Pancreas (tissue), 10 donors: ENCODE measurements at places on chromosomes 11 and 22. TPM values are rescaled to one million over a fixed set of nuclear protein-coding genes. Genes with fewer than 3 reads are reported as not detected.
A peak's percentile ranks its signal among the peaks of the same experiment; 100 is the strongest.

The OR8D4 gene
- total RNA-seq: 0.16 TPM

The FXYD6 gene
- 2.7 TPM for total RNA-seq

- no peak for DNase-seq
Observed at GRCh38 chr11:116257092-116257491, 515.7 kb downstream of the BUD13 start.

GRCh38 chr22:28918550-28919271 is 35.3 kb downstream of the ZNRF3 start:
- DNase-seq: no peak

DNA sequence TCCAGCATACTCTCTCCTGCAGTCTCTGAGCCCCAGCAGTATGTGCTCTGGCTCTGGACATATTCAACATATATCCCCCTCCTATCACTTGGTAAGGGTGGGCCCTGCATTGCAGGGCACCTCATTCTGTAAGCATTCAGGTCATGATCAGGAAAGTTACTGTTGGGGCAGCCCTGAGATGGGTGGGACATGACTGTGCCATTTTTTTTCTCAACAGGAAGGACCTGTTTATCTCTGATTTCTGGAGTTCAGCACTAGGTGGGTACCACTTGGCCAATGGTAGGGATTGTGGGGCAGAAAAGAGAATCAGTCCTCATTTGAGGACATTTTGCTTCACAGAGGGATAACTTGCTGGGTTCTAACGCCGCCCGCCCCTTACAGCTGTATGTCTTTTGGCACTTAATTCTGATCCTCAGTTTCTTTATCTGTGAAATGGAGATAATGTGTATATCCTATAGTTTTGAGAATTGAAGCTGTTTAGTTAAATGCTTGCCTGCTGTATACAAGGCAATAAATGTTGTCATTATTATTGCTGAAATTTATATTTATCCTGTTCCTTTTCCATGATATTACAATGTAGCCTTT is 2.2 kb downstream of the SRRD start:
- no peak for DNase-seq

GRCh38 chr11:18699269-18699596 is 654 bp downstream of the TMEM86A start:
- DNase-seq: no peak

DNA sequence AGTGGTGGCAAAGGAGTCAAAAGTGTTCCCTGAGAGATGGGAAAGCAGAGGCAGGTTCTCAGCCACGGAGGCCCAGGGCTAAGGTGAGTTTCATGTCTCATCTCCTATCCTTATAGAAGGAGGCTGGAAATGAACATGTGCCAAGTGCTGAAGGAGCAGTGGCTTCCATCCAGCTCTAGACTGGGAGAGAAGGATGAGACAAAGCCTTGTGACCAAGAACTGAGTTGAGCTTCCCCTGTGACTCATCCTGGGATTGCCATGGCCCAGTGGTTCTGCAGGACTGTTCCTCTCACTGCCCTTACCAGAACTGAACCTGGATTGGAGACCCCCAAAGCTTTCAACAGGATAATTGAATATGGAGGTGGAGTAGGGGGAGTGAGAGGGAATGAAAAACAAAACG is 16.7 kb upstream of the OR9Q1 start:
- DNase-seq: no peak

DNA sequence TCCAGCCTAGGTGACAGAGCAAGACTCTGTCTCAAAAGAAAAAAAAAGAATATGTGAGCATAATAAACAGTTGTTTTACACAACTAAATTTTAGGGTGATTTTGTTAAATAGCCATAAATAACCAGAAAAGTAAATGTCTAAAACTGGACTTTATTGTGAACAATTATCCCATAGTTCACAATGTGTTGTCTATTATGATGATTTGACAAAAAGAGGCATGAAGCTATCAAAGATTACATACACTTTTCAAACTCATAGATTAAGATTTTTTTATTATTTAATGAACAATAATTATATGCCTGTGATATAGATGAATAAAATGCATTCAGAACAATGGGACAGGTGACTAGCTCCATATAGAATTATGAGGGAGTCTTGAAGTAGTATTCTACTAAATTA is 27.0 kb upstream of the MTMR2 start:
- no peak for DNase-seq

DNA sequence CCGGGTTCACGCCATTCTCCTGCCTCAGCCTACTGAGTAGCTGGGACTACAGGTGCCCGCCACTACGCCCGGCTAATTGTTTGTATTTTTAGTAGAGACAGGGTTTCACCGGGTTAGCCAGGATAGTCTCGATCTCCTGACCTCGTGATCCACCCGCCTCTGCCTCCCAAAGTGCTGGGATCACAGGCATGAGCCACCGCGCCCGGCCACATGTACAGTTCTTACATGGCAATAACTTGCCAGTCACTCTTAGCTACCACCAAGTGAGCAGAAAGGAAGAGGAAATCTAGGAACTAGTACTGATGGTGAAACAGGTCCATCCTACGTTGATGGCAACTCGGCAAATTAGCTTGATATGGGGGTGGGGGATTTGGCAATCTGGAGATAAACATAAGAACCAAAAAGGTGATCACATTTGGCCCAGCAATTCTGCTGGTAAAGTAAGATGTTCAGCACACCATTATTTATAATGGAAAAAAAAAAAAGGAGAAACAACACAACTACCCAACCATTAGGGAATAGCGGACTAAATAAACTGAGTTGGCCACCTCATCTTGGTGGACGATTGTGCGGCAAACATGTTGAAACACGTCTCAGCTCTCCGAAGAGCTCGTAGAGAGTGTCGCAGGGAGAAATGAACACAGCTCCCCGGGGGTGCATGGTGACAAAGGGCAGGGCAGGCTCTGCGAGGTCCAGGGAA is 5.3 kb downstream of the NLRP6 start:
- no peak for DNase-seq

DNA sequence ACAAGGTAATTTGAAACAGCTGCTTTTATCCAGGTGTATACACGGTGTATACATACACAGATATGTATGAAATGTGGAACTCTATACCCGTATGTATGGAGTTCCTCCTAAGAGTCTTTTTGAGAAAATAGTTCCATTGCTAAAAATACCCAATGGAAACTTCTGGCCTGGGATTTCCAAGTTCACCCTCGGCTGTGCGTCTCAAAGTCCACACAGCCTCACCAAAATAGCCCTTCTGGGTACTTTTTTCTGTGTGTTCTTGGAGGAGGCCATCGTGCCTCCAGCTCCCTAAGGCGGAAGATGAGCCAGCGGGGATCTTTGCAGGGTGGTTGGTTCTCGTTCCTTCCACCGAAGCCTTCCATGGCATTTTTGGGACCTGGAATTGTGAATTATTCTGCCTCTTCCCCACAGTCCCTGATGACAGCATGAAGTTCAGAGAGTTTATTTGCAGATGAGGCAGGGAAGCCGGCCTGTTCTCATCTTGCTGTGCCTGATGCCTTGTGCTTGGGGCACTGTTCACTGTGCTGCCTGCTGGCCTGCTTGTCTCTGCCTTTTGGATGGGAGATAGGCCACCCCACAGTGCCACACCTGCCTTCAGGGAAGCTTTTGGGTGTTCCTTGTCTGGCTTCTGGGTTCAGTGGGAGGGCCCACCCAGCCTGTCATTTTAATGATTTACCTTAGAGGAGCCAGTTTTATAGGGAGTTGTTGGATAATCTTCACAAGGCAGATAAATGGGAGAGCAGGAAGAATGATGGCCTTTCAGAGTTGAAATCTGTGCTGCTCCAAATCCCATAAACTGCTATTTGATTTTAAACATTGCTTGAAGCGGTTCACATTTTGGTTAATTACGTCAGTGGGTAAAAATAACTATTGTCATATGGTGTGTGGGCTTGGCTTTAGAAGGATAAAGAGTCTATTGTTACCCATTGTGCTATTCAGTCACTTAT is 112.7 kb upstream of the OR4B1 start:
- no peak for DNase-seq

GRCh38 chr22:50269970-50270665 is at the start of gene MAPK11:
TSS of gene MAPK11 (minus strand) at chr22:50270380. CDS start at chr22:50270292, 88 bp downstream.
- no peak for DNase-seq

DNA sequence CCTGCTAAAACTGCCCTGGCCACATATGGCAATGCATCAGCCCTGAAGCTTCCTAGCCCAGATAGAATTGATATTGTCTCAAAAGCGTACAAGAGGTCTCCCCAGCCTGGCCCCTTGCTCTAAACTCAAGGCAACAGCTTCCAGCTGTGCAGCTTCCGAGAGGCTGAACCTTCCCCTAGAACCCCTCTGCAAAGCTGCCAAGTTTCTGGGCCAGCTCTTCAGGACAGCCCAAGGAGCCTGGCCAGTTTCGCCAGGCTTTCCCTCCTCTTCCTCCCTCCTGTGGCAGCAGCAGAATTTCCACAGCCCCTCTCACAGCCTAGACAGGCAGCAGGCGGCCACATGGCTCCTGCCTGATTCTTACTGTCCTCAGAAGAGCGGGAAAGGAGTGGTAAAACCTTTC is 34.5 kb downstream of the NUMA1 start:
- DNase-seq: no peak

DNA sequence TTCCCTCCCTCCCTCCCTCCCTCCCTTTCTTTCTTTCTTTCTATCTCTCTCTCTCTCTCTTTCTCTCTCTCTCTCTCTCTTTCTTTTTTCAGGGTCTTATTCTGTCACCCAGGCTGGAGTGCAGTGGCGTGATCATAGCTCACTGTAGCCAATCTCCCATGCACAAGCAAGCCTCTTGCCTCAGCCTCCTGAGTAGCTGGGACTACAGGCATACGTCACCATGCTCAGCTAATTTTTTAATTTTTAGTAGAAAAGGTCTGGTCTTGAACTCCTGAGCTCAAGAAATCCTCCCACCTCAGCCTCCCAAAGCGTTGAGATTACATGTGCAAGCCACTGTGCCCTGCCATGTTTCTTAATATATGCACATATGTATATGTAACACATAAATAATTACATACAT is 19.0 kb downstream of the TSKU start:
- no peak for DNase-seq

DNA sequence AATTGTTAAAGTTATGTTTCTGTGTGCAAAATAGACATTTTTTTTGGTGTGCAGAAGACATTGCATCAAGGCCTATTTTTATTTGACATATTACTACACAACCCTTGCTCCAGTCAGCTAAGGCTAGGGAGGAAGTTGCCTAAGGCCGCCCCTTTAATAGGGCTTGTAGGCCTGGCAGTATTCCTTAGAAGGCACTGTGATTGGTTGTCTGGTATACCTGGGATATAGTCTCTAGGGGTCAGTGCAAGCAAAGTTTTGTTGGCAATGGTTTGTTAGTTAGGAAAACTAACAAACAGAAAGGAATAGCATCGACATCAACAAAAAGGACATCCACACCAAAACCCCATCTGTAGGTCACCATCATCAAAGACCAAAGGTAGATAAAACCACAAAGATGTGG is 16.9 kb downstream of the CCDC15 start:
- DNase-seq: no peak

DNA sequence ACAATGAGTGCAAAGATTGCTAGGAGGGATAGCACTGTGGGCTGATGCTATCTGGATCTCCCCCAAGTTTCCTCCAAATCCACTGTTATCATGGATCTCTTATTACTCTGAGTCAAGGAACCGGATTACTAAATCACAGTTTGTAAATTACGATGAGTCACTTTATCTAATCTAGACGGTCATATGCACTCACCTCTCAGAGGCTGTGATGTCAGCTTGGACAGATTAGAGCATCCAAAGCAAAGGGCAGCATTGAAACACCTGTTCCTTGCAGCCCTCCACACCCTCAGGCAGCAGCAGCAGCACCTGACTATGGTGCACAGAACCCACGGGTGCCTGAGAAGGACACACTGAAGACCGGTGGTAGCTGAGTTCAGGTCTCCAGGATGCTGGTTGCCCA is 14.0 kb upstream of the POU2AF1 start:
- DNase-seq: no peak

DNA sequence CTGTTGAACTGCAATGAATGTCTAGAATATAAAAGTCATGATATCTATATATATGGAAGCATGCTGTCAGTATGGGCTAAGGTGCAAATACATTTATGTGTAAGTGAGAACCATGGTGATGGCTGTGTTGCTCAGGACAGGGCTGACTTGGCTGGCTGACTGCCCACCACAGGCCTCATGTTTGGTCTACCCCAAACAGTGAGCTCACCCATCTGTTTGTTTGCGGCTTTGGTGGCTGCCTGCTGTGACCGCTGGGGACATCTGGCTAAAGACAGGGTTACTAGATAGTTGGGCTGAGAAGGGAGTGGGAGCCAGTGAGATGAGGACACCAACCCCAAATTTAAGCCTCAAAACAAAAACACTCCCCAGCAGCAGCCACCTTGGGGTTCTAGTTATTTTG is 6.3 kb downstream of the CD44 start:
- peak; percentile 70 for DNase-seq

DNA sequence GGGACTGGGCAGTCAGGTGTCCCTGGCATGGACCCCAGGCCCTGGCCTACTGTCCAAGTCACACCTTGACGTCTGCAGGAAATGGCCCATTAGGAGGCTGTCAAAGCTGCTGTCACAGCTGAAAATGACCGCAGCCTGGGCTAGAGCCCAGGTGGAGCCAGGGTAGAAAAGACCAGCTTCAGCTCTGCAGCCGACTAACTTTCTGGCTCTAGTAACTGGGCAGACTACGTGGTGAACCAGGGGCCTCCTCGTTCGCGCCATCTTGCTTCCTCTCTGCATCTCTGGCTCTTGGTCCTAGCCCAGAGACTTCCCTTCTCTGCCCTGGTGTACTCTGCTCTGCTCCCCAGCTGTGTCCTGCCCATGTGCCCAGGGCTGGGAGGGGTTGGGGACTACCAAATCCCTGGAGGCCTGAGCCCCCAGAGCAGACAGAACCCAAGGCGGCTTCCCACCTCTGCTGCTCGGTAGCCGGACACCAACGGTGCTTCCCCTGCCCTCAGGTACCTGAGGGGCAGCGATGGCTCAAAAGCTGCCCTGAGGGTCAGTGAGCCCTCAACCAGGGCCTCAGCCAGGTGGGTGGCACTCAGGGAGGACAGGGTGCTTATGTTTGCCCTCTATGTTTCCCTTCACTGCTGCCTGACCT is 19.7 kb downstream of the SART1 start:
- no peak for DNase-seq

GRCh38 chr11:94011478-94011877 is 9.7 kb upstream of the HEPHL1 start:
- DNase-seq: no peak
